B cell (primary cell): ENCODE measurements at places on chromosomes 2 and 18. TPM values are rescaled to one million over a fixed set of nuclear protein-coding genes. Genes with fewer than 3 reads are reported as not detected.

DNA sequence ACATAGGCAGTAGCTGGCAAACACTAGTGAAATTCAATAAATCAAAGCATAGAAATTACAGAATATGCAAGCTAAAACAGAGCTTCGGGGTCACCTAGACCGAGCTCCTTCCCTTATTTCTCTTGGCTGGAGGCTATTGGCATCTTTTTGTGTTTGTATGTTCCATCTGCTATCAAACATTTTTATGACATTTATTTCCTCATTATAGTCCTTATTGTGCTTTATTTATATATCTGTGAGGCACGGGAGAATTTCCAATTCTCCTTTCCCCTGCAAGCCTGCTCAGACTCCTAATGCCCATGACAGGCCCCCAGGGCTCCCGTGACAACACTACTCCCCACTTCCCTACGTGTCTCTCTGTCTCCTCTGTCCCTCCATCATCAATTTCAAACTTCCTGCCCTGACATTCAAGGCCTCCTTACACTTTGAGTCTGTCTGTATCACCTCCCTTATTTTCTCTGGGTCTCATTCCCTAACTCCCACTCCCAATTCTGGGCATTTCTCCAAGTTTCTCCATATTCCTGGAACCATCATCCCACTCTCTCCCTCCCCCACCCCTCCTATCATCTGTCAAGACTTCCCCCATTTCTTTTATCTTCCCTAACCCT lies 316.9 kb downstream of the OSR1 start:
- no peak for DNase-seq

C2orf78 gene
- not detected in 2 replicates for polyA plus RNA-seq

SLC8A1 gene
- 0.04 and 0.07 TPM in 2 replicates for polyA plus RNA-seq

- DNase-seq, result no peak
Measured at GRCh38 chr2:206855585-206856433, 83.5 kb upstream of the CPO start.

PLEK gene
- 78.3 and 99.4 TPM in 2 replicates for polyA plus RNA-seq

DNA sequence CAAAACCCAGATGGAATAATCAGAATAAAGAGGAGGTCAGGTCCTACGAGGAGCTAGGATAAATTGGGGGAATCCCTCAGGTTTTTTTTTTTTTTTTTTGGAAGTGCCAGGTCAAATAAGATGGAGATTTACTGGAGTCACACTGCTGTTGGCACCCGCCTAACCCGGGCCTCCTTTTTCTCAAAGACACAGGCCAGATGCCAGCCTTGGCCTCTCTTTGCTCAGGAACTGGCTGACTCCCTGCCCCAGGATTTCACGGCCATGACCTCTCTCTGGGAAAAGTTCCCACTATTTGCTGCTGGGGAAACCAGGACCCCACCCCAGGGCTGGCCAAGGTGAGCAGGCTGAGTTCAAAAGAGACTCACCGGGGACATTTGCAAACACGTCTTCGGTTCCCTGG lies 2.5 kb downstream of the CD8A start:
- DNase-seq, result no peak

GRCh38 chr2:237864940-237865622 lies 5.7 kb downstream of the RAMP1 start:
- no peak for DNase-seq

GRCh38 chr2:181680055-181680936 lies at the start of gene NEUROD1:
Gene NEUROD1, minus strand, starts transcription at chr2:181680517. Its CDS starts 1,657 bp downstream, at chr2:181678860.
- peak; percentile 41 for DNase-seq

- DNase-seq, result no peak
Measured at GRCh38 chr18:69968039-69968438, 20.4 kb upstream of the CD226 start.

DNA sequence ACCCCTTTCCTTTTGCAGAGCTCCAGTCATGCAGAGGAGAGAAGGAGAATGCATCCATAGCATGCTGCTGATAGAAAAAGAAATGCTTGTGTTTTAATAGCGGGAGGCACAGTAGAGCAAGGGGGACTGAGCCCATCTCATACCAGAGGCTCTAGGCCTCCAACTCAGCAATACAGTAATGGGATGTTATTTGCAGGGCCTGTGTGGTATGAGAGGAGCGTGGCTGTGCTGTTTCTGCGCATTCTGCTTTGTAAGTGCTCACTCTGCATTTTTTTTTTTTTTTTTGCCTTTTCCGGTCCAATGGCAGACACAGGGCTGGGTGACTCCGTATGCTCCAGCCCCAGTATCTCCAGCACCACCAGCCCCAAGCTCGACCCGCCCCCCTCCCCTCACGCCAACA lies 200.0 kb downstream of the GBX2 start:
- no peak for DNase-seq

DNA sequence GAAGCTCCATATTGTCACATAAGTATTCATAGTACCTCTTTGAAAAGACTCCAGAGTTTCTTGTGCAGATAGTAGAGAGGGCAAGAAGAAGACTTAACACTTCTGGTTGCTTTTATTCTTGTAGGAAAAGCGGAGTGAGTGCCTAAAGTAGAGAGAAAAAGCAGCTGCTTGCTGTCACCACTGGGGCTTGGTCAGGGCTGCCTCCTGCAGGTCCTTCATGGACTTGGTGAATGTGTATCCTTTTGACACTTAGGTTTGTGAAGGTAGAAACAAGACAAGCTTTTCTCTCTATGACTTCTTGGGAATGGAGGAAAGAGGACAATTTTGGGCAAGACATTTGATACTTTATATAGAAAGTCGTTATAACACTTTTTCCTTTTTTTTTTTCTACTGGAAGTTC lies 312.8 kb upstream of the FANCL start:
- DNase-seq, result no peak

ZSWIM2 gene
- polyA plus RNA-seq, result not detected in 2 replicates

DNA sequence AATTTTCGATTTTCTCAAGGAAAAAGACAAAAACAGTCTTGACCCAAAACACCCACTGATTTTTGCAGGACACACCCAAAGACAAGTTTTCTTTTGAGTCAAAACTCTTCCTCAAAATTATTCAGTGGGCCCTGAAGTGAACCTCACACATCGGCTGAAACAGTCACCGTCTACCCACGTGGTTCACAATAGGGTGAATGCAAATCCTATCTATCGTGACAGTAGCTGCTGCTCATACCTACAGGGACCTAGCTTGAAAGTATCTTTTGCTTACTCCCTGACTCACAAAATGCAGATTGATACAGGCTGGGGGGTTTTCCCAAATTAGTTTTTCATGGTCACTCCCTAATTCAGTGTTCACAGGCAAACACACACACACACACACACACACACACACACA lies 10.7 kb upstream of the CD226 start:
- peak; percentile 32 for DNase-seq

DNA sequence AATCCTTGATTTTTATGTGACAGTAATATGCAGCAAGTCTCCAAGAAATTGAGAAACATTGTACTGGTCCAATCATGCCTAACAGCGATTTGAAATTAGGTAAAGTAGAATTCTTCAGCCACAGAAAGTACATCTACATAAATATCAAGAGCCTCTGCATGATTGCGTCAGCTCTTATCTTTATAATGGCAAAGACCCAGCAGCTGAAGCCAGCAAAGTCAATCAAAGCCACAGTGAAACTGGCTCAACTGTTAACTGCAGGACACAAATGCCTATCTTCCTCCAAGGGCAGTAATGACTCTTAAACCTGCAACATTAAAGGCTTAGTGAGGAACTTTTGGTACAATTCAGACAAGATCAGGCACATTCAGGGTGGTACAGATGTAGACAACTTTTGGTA lies 102.5 kb downstream of the BARD1 start:
- DNase-seq, result no peak
